ENCODE measurements at places on chromosomes 12 and 14. TPM values are rescaled to one million over a fixed set of nuclear protein-coding genes. Genes with fewer than 3 reads are reported as not detected.

GRCh38 chr14:95409477-95410272, 90.0 kb upstream of the CLMN start:
- no peak for DNase-seq

Gene GDF3
- total RNA-seq = not detected

DNA sequence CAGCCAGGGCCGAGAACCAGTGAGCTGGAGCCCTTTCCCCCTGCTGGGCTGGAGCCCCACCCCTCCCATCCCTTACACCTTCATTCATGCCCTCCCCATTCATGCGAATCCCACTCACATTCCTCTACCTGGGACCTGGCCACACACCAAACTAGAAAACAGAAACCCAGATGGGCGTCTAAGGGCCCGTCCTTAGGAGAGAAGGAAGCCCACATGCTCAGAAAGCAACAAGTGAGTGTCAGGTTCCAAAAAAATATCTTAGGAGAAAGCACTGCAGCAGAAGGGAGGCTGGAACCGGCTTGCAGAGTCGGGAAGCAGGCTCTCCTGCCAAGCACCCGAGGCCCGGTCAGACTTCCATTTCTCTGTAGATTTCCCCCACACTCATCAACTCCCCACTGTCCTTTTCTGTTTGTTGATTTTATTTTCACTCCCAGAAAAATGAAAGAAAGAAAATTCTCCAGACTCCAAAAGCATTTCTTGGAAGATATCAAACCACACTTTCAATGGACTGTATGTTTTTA, 13.6 kb downstream of the BCL11B start:
- no peak for DNase-seq

GRCh38 chr12:80293759-80294158, 150.3 kb upstream of the PTPRQ start:
- no peak for DNase-seq

All from left lung (tissue), 14 donors.